Hippocampal formation (tissue), 2 donors: ENCODE measurements at places on chromosomes 16 and 17.

GRCh38 chr16:65176603-65177002, 54.7 kb upstream of the CDH11 start:
- DNase-seq, result no peak

- no peak for DNase-seq
Measured at GRCh38 chr16:50457423-50457822, 88.6 kb upstream of the BRD7 start.

- DNase-seq, result no peak
Measured at GRCh38 chr17:3890878-3891219, 2.0 kb downstream of the CAMKK1 start.

DNA sequence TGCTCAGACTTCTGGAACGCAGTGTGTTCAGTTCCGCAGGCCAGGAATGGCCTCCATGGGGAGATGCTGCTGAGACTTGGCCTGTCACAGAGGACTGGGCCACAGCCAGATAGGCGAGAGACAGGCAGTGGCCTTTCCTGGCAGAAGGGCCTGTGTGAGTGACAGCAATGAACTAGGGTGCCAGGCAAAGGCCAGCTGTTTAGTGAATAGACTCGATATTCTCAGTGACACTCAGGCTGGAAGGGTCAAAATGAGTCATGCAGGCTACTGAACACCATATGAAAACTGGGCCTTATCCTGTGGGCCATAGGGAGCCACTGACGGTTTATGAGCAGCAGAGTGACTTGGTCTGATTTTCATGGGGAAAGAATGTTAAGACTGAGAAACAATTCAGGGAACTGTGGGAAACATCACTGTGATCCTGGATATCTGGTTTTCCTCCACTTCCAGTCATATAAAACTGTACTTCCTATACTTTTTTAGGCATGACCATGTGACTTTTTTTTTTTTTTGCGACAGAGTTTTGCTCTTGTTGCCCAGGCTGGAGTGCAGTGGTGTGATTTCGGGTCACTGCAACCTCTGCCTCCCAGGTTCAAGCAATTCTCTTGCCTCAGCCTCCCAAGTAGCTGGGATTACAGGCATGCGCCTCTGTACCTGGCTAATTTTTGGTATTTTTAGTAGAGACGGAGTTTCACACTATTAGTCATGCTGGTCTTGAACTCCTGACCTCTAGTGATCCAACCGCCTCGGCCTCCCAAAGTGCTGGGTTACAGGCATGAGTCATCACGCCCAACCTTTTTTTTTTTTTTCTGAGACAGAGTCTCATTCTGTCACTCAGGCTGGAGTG, 5.2 kb upstream of the NUBP1 start:
- DNase-seq, result peak; percentile 74

- peak; percentile 32 for DNase-seq
Measured at GRCh38 chr17:39009581-39010001, 42.4 kb upstream of the FBXO47 start.

GRCh38 chr16:68396481-68396880, 51.8 kb downstream of the SMPD3 start:
- no peak for DNase-seq

DNA sequence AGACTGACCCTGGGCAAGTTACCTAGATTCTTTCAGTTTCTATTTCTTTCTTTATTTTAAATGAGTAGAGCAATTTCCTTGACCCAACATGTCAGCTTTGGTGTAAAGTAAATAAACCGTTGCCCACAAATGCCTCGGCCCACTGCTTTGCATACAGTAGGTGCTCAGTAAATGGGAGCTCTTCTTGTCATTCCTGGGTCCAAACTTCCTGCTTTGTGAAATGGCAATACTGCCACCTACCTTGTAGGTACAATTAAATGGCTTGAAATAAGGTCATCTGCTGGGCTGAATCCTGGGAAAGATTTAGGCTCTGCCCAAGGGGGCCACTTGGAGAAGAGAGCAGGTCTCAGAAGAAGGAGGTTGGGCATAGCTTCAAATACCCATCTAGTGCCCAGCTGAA, 253.0 kb downstream of the HS3ST3B1 start:
- no peak for DNase-seq
